ENCODE measurements at places on chromosomes 7 and 10.

- DNase-seq, result no peak
These were observed 21.3 kb downstream of the CPXM2 start for GRCh38 chr10:123870260-123870659.

GRCh38 chr7:138749960-138750359 lies 47.8 kb upstream of the TMEM213 start:
- DNase-seq, result no peak

- no peak for DNase-seq
These were observed 876 bp downstream of the GNAI1 start for GRCh38 chr7:80135309-80136104.

DNA sequence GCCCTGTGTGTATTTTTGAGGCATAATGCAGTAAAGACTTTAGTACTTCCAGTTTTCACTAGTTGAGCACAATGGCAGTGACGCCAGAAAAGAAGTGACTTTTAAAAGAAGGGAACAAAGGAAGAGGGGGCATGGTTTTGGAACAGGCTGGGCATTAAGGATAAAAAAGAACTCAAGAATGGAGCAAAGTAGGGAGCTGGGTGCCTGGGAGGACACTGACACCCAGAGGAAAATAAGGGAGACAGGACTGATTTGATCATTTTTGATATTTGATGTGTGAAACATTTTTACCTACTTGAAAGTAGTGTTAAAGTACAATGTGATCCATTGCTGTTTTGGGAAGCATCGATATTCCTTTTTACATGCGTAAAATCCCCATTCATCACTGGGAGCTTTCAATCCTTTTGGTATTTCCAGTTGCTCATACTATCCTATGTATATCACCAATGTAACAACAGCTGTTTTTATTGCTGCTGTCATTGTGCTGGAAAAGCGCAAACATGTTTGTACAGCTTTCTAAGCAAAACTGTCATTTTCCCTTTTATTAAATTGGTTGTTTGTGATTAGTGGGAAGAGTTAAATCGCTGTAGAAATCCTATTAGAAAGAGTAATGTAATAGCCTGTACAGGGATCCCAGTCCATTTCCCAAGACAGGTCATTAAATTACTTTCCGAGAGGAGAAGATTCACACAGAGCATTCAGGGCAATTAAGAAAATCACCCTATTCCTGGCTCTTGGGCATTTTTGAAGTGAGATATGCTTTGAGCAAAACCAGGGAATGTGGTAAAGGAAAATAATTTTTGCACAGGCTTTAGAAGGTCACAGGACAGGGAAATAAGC lies 85.2 kb downstream of the ADAM12 start:
- no peak for DNase-seq

- no peak for DNase-seq
These were observed 63.2 kb downstream of the UNCX start for GRCh38 chr7:1295776-1296355.

DNA sequence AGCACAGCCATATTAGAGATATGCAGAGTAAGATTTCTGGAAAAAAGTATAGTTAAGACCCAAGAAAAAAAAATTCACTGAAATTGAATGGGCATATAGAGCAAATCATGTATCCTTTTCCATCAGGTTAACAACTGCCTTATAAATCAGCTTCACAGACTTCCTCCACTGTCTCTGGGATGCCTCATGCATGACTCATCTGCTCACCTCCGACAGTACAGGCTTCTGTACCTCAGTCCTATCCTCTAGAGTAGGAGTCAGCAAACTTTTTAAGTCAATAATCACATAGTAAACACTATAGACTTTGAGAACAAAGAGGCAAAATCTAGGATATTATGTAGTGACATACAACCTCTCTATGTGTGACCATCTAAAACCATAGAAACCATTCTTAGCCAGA lies 211.6 kb upstream of the SP8 start:
- no peak for DNase-seq

DNA sequence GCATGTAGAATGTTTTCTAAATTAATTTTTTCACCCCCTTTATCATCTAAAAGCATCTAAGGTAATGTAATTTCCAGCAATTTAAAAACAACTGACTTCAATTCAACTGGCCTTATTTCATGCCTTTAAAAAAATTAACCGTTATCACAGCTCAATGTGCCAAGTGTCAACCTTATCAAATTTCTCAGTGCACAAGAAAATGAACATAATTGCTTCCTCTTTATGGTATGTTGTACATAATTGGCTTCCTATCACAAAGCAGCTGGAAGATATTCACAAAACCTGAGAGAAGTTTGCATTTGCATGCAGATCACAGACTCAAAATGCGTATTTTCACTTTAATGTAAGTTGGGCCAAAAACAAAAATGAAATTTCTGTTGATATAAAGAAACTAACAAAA lies 966.4 kb downstream of the GRM8 start:
- no peak for DNase-seq

DNA sequence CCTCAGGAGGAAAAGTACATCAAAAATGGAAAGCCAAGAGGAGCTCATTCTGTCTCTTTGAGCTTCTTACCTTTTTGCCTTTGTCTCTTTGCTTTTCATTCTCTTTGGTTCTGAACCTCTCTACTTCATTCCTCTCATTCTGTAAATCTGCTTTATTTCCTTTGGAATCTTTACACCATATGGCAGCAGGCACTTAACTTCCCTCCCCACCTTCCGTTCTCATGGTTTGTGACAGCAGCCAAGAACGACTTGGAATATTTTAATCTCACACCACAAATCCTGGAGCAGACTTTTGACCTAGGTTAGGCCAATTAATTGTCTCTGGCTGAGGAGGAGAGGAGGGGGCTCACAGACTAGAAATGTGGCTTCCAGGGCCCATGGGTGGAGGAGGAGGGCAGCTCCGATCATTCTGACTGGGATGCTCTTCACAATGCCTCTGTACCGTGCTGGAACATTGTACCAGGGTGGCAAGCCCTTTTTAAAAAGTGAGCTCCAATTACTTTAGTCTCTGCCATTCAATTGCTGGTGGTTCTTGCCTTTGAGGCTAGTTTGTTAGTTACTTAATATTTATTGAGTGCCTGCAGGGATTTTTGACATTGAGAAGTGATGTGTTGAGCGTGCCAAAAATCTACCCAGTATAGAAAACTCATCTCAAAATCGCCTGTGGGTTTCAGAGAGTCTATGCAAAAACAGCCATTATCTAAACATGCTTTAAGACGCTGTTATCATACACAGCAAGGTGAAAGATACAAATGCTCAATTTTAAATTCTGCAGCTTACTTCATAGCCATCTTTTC lies 386.6 kb downstream of the DPP6 start:
- no peak for DNase-seq

GRCh38 chr10:121709675-121710073 lies 111.4 kb upstream of the FGFR2 start:
- no peak for DNase-seq

- DNase-seq, result no peak
These were observed 24.4 kb downstream of the GNG11 start for GRCh38 chr7:93945756-93946535.

GRCh38 chr7:47550788-47551470 lies 31.0 kb downstream of the TNS3 start:
- no peak for DNase-seq

- no peak for DNase-seq
These were observed 6.2 kb downstream of the TMEM236 start for GRCh38 chr10:17758200-17758599.

DNA sequence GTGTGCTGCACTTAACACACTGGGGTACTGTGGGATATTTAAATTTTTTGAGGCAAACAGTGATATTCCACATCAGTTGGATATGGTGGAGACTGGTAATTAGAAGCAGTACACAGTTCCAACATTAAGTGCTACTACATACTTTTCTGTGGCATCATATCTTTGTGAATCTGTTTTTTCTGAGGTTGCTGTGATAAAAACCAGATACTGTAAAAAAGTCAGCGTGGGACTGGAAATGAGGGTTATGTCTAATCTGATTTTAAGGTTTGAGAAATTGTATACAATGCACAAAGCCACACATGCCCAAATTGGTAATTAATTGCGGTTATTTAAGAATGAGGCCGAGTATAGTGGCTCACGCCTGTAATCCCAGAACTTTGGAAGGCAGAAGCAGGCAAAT lies 41.2 kb downstream of the TBC1D12 start:
- no peak for DNase-seq

Data from NCI-H2029 treated with DMSO at 0.1 percent for 48 hours (cell line).